ENCODE measurements at places on chromosomes 2 and 18. TPM values are rescaled to one million over a fixed set of nuclear protein-coding genes. Genes with fewer than 3 reads are reported as not detected.
A peak's percentile ranks its signal among the peaks of the same experiment; 100 is the strongest.

Gene TRAK2
- total RNA-seq: 14.8 TPM

- H3K27me3 ChIP-seq: no peaks in the 10 kb centered on the region
- H3K36me3 ChIP-seq: no peaks in the 10 kb centered on the region
- no peaks in the 10 kb centered on the region for H3K4me1 ChIP-seq
- H3K27ac ChIP-seq: no peak overlapping the region
- no peak overlapping the region for H3K4me3 ChIP-seq
Measured at GRCh38 chr2:213065583-213066442, 85.6 kb downstream of the IKZF2 start.

DNA sequence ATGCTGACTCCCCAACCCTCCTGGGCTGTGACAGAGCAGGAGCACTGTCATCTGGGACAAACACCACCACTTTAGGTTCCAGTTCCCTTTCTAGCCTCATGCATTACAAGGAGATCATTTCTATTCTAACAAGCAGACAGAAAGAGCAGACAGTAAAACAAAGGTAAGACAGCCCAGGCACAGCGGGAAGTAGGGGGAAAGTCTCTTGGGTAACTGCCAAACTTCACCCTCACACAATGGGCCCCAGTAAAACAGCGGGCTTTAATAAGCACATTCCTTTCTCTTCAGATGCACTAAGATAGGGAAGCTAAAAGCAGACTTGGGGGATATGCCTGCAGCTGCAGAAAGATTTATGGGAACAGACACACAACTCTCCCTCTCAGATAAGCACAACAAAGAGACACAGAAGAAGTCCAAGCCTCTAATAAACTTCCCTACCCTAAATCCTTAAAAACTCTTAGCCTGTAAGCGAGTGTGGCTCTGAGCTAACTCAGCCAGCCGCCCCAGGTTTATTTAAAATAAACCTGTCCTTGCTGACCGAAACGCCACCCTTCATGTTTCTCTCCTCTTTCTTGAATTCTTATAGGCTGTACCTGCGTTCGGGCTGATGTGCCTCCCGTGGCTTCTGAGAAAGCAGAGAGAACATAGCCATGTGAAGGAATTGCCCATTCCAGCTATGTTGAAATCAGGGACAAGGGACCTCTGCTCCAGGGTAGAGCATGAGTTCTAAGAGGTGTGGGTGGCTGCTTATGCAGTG, 726.8 kb upstream of the DDX18 start:
- H3K4me3 ChIP-seq: no peak overlapping the region
- no peaks in the 10 kb centered on the region for H3K27me3 ChIP-seq
- no peaks in the 10 kb centered on the region for H3K4me1 ChIP-seq
- DNase-seq: peak; percentile 41

GRCh38 chr2:219497495-219498279, 1.0 kb upstream of the GMPPA start:
- H3K27me3 ChIP-seq: no peaks in the 10 kb centered on the region
- H3K4me1 ChIP-seq: peaks cover 14% of the 10 kb centered on the region
- DNase-seq: peak; percentile 41
- peak overlapping the region; percentile 60 for H3K4me3 ChIP-seq
- no peaks in the 10 kb centered on the region for H3K36me3 ChIP-seq
- peak overlapping the region; percentile 9 for H3K27ac ChIP-seq

DNA sequence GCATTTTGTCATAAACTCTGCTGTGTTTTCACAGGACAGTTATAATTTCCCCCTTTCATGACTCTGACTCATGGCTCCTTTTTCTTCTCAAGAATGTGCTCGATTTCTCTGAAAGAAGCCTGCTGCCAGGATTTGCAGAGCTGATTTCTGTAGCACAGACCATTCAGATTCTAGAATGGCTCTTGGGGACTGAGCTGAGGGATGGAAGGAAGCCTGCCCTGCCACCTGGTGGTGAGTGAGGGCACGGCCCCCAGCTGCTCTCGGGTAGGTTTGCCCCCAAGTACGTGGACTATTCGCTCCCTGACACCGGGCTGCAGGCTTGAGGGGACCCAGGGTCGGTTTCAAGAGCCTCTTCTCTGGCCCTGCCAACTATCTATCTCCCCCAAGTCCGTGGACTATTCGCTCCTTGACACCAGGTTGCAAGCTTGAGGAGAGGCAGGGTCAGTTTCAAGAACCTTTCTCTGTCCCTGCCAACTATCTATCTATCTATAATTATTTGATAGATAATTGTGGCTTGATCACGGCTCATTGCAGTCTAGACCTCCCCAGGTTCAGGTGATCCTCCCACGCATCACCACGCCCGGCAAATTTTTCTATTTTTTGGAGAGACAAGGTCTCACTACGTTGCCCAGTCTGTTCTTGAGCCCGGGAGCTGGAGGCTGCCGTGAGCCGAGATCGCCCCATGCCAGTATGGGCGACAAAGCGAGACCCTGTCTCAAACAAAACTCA, 1.4 kb upstream of the SMYD5 start:
- no peak overlapping the region for H3K27ac ChIP-seq
- H3K4me1 ChIP-seq: peaks cover 3% of the 10 kb centered on the region
- H3K36me3 ChIP-seq: no peaks in the 10 kb centered on the region
- no peak overlapping the region for H3K4me3 ChIP-seq
- peak; percentile 89 for DNase-seq

DNA sequence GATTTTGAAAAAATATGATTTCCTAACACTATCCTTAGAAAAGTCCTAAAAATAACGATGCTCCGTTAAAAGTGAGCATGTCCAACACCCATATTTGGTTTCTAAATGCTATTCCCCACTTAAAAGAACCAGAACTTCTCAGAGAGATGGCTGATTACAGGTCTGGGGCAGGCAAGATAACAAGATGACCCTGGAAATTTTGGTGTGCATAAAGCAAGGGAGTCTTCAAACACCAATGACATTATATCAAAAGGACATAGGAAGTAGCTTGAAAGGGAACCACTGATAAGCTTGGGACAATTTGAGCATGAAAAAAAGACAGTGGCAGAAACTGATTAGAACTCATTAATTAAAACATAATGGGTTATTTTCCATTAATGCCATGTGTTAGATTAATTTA, 17.9 kb downstream of the STK17B start:
- no peak for DNase-seq
- no peak overlapping the region for H3K4me3 ChIP-seq
- no peaks in the 10 kb centered on the region for H3K27me3 ChIP-seq

- peaks cover 2% of the 10 kb centered on the region for H3K4me1 ChIP-seq
- H3K27me3 ChIP-seq: no peaks in the 10 kb centered on the region
- H3K27ac ChIP-seq: no peak overlapping the region
- no peaks in the 10 kb centered on the region for H3K36me3 ChIP-seq
Measured at GRCh38 chr2:9952856-9953503, 1.5 kb downstream of the GRHL1 start.

Gene SCN3A
- total RNA-seq: 6.1 TPM

Gene CNDP1
- not detected for total RNA-seq
